ENCODE measurements at places on chromosomes 1 and 21.

- DNase-seq = peak; percentile 6
Measured at GRCh38 chr1:22712502-22713271, 2.0 kb downstream of the EPHB2 start.

DNA sequence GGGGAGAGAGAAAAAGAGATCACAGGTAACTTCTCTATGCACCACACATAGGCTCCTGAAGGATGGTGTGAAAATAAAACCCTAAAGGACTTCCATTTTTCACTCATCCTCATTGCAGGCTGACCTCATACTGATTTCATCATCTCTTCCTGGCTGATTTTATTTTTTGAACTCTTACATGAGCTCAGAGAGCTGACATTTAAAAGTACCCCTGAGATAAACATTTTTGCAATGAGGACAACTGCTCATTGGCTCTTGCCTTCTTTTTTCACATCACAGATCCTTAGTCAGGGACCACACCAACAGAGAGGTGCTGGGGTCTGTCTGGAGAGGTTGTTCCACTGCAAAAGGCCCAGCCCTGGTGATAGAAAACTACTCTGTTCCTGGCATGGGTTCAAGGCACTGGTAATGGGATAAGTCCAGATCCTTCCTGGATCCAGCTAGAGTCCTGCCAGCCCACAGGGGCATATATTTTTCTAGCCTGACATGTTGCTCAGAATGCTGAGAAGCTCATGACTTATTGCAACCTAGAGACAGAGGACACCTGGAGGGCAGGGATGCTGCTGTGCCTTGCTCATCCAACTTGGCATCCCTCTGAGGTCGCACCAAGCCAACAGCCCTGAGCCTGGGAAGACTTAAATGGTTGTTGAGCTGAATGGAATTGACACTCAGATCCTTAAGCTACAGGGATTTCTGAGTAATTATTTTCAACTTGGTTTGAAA lies 360.0 kb downstream of the HHAT start:
- DNase-seq = no peak

- DNase-seq = no peak
Measured at GRCh38 chr1:20234788-20235535, 48.6 kb upstream of the PLA2G2C start.

DNA sequence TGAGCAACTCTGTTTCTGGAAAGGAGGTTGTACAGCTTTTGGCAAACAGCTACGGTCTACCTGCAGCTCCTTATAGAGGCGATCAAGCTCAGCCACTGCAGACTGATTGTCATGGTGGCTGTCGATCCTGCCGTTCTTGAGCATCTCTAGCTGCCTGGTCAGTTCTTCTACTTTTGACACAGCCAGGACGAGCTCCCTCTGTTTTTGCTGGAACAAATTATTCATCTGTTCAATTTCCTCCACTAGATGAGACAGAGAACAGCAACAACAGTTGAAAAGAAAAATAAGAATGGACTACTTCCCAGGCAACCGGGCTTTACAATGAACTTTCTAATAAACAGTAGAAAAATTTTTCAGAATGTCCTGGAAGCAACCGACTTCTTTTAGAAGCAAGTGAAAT lies 42.5 kb downstream of the TP53BP2 start:
- no peak for DNase-seq

DNA sequence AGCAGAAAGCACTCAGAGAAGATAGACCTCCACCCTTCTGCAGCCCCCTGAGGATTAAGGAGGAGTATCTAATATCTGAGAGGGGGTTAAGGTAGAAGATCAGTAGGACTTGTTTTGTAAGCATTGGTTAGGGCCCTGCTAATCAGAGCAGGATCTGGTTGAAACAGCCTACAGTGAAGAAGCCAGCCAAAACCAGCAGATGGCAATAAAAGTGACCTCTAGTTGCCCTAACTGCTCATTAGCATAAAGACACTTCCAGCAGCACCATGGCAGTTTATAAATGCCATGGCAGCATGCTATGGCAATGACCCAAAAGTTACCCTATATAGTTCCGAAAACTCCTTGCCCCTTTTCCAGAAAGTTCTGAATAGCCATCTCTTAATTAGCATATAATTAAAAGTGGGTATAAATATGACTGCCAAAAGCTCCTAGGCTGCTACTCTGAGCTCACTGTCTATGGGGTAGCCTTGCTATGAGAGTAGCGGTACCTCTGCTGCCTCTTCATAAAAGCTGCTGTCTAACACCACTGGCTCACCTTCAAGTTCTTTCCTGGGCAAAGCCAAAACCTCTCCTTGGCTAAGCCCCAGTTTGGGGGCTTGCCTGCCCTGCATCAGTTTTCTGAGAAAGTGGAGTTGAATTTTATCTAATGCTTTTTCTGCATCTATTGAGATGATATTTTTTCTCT lies 254.2 kb downstream of the PAPPA2 start:
- DNase-seq = no peak

DNA sequence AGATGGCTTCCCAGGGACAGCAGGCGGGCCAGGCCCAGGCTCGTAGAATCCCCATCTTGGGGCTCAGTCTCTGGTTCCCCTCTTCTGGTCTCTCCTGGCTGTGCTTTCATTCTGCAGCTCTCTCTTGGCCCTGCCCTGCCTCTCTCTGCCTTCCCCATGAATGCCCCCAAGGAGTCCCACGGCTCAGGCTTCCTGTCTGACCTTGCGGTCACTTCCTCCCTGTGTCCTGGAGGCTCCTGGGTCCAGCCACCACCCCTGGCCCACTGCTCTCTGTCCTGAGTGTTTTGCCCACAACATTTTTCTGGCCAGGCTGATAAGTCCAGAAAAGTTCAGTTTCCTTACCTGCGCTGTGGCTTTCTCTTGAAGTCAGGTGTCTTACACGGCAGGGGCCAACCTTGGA lies 29.1 kb downstream of the PIGP start:
- DNase-seq = no peak

- DNase-seq = no peak
Measured at GRCh38 chr1:168907786-168908348, 178.9 kb upstream of the DPT start.

DNA sequence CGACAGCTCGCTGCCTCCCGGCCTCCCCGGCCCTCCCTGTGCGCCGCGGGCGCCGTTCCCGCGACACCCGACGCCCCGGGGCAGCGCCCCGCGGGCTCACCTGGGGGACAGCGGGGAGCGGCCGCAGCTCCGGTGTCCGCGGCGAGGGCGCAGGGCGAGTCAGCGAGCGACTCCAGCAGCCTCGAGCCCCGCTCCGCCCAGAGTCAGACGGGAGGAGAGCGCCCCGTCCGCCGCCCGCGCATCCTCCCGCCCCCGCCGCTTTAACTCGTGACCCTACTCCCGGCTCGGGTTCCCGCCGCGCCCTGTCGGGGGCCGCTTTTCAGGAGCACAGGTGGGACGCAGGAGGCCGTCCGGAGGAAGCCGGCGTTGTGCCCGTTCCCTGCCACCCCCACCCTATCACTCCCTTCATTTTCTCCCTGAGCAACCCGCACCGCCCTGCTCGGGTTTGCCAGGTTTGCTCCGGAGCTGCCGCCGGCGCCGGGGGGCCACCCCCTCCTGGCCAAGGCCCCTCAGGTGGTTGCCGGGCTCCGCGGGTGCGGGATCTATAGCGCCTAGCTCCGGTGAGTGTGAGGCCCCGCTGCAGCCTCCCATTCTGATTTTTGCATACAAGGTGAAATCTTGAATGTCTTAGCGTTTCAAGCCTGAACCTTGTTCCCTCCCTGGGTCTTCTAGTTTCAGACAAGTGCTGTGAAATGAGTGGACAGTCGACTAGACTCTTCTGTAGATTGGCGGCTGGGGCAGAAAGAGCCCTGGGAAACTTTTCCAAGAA lies at the start of gene MCOLN3:
Gene MCOLN3 (minus strand): TSS at position 205 of the 769 bp plus-strand sequence. CDS start 3,140 bp downstream, outside the sequence.
- DNase-seq = peak; percentile 59

DNA sequence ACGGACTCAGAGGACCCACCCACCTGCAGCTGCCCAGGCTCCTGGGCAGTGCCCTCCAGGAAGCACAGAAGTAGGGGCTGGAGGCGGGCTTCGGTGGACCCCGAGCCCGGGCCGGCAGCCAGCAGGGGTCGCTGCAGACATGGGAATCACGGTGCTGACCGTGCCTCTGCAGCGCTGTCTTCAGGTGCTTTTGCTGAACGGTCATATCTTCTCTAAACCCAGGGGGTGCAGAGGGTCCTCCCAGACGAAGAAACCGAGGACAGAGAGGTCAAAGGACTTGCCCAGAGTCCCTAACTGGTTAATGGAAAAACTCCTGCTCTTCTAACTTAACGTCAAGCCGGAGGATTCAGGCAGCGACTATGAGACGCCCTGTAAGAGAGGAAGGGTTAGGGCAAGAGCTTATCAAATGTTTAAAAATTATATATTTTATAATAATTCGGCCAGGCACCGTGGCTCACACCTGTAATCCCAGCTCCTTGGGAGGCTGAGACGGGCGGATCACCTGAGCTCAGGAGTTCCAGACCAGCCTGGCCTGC lies 21.5 kb upstream of the LEFTY2 start:
- peak; percentile 26 for DNase-seq

- no peak for DNase-seq
Measured at GRCh38 chr1:83103341-83103740, 895.6 kb downstream of the TTLL7 start.

- no peak for DNase-seq
Measured at GRCh38 chr1:87170157-87170556, 158.5 kb upstream of the LMO4 start.

GRCh38 chr1:162905174-162906158 lies 44.5 kb upstream of the CCDC190 start:
- no peak for DNase-seq

DNA sequence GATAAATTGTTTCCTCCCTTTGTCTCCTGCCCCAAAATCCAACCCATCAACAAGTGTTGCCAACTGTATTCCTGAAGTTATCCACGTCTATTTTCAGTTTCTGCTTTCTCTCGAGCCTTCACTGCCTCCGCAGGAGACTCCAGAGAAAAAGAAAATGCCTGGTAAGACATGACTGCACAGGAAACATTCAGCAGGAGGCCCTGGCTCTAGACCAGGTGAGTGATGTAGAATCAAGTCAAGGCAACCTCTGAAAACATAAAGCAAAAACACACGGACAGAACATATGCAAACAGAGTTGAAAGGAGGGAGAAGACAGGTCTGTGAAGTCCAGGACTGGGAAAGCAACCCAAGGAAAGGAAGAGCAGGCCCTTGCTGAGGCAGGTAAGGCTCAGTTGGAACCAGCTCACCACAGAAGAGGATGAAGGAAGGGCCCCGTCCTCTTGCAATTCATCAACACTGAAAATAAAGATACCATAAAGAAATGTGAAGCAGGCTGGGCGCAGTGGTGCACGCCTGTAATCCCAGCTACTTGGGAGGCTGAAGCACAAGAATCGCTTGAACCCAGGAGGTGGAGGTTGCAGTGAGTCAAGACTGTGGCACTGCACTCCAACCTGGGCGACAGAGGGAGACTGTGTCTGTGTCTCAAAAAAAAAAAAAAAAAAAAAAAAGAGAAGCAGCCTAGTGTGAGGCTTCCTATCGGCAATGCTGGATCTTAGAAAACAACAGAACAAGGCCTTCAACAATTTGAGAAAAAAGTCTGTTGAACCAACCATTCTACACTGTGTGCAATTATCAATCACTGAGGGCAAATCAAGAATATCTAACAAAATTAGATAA lies 8.8 kb downstream of the NOL9 start:
- DNase-seq = peak; percentile 20

DNA sequence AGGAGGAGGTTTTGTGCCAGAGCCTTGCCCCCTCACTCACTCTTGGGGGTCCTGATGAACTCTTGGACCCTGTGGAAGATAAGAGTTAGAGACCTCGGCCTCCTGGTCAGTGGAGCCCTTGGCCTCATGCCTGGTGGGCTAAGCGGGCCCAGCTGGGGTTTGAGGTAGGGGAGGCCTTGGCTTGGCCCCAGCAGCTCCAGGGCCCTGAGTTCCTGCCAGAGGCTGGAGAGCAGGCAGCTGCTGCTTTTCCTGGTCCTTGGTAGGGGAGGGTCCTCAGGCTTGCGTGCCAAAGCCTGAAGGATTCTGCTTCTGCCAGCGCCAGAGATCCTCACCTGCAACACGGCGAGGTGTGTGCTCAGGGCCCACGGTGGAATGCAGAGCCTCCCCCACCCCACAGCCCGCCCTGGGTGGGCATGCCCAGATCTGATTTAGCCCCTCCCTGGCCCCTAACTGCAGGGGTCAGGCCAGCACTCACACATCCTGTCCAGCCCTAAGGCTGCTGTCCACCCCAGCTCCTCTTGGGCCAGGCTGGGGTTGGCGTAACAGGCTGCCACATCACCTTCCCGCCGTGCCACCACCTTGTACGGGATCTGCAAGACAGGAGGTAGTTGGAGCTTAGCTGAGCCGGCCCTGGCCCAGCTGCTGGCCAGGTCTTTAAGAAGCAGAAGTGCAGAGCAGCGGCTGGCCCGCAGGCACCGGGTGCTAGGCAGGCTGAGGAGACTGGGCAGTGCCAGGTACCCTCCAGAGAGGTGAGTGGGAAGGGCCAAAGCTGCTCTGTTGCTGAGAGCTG lies 4.7 kb downstream of the GALE start:
- DNase-seq = no peak

DNA sequence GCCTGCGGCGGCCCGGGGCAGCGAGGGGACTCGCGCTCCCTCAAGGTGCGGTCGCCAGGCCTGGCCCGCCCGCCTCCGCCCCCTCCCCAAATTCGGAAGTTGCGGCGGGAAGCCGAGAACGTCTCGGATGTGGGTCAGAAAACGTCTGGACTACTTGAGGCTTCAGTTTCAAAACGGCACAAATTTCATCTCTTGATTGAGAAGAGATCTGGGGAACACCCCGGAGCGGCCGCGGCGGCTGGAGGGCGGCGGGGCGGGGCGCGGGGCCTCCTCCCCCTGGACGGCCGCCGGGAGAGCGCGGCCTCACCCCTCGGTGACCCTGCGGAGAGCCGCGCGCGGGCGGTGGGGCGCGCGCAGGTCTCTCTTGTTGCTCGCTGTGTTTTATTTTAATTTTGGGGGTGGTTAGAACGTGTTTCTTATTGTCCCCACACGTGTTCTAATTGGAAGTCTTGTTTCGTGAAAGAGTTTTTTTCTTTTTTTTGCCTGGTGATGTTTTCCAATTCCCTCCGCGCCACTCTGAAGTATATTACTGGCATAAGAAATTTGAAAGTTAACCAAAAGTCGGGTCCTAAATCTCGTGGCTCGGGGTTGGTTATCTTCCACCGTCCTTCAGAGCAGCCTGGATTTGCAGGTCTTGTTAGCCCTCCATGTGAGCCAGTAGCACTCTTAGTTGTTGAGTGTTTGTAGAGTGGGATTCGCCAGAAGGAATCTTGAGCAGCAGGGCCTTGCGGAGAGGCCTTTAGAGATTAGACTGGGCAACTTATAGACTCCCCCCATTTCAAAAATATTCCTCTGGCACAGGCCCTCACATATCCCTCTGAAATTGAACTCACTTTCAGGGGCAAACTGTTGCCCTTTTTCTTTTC lies 749 bp downstream of the PCBP3 start:
- DNase-seq = no peak

Data from CD4-positive, alpha-beta T cell (primary cell).